Activated T-cell treated with anti-CD3 and anti-CD28 coated beads for 48 hours (primary cell): ENCODE measurements at places on chromosomes 3 and 15.

- no peak for DNase-seq
Measured at GRCh38 chr3:54870423-54870822, 57.4 kb downstream of the LRTM1 start.

DNA sequence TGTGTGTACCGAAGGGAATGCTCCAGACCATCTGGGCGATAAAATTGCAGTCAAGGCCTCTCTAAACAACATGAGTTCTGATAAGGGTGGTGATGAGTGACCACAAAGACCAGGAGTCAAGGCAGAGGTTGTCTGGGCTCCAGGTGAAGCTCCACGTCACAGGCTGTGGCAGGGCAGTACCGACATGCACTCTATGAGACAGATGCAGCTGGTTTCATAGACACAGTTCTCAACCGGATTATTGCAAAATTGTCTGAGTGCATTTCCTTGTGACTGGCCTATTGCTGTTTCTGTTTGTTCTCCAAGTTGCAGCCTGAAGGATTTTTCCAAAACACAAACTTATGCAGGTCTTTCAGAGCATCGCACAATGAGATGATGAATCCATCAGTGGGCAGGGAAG is 157.5 kb upstream of the HES1 start:
- DNase-seq = no peak

DNA sequence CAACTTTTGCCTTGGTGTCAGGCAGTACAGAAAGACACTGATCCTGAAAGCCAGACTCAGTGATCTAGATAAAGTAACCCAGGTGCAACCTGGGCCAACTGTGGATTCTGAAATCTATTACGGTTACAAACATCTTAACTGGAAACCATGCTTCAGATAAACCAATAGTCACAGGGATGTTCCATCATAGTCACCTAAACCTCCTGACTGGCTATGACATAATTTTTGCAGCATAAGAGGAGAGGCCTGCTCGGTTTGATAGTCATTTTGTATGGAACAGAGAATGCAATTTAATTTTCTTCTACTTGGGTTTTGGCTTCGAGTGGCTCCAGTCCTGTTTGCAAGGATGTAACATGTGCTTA is 3.7 kb downstream of the SLCO3A1 start:
- DNase-seq = no peak

DNA sequence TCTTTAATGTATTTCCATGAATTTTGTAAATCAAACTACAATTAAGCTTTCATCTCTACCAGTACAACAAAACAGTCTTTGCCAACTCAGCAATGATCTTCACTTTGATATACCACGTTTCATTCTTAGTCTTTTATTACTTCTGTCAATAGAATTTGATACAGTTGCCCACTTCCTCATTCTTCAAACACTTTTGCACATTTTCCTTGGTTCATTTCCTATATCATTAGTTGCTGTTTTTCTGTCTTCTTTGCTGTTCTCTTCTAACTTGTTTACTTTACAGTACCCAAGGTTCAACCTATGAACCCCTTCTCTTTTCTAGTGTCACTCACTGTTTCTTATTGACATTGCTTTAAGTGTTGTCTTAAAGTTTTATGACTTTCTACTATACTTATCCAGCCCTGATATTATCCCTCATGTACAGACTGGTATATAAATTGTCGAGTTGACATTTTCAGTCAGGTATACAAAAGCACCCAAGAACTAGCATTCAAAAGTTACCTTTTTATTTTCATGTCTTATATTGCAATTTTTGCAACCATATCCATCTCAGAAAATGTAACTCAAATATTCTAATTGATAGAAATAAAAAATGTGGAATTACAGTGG is 903.1 kb downstream of the NSUN3 start:
- DNase-seq = no peak

- DNase-seq = no peak
Measured at GRCh38 chr15:79919749-79920511, 23.1 kb upstream of the MTHFS start.

DNA sequence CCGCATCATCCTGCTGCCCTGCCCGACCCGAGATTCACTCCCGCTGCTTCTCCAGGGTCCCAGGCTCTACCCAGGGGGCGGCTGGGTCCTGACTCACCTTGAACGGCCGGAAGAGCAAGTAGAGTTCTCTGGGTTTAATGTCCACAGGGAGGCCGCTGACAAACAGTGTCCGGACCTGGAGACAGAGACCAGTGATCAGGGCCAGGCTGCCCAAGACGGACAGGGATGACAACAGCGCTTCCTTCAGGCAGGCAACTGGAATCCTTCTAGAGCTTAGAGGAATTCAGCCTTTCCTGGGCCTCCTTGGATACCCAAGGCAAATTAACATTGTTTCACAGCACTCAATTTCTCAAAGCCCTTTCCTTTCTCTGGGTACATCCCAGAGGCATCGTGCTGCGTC is 23.9 kb downstream of the RBPMS2 start:
- DNase-seq = no peak

DNA sequence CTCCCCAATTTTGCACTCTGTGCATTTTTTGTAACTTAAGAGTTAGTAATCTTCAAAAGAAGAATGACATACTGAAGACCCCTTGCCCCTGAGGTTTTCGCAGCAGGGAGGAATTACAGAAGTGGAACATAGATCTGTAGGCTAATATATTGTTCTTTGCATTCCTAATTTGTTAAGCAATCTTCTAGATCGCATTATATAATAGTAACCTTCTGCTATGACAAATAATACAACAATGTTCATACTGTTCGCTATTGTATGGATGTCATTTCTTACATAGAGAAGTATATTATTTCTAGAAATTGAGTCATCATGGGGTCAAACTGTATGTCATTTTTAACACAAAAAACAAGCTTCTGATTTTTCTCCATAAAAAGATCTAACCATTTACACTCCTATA is 95.8 kb upstream of the TGFBR2 start:
- no peak for DNase-seq

- no peak for DNase-seq
Measured at GRCh38 chr15:60384053-60384452, 13.7 kb downstream of the ANXA2 start.

GRCh38 chr3:96915445-96915844 is 101.1 kb downstream of the EPHA6 start:
- DNase-seq = no peak

DNA sequence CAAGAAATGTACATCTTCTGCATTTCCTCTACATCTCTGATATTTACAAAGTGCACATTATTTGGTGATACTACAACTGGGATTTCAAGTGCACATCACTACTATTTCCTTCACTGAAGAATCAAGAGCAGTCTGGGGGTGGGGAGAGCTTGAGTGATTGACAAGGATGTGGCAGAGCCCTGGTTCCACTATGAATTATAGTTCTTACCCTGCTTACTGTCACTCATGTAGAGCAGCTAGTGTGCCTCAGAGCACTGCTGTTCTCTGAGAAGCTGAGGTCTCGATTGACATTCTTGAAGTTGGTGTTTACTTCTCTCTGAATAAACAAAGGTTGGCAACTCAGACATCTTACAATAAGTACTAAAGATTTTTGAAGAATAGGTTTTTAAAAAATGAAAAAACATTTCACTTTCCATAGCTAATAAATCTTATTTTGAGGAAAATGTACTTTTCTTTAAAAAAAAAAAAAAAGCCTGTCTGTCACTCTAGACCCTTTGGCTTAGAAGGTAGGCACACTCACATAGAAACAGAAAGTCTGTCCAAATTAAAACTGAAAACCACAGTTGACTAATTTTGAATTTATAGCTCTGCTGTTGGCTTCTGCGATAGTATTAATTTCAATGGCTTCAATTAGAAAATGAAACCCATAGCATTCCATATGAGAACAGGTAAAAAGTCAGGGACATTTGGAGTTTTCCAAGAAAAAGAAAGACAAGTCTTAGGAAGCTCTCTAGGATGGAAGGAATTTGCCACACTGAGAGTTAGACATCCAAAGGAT is 5.6 kb downstream of the GREM1 start:
- DNase-seq = no peak

GRCh38 chr15:91291673-91292072 is 191.6 kb downstream of the SV2B start:
- DNase-seq = no peak

DNA sequence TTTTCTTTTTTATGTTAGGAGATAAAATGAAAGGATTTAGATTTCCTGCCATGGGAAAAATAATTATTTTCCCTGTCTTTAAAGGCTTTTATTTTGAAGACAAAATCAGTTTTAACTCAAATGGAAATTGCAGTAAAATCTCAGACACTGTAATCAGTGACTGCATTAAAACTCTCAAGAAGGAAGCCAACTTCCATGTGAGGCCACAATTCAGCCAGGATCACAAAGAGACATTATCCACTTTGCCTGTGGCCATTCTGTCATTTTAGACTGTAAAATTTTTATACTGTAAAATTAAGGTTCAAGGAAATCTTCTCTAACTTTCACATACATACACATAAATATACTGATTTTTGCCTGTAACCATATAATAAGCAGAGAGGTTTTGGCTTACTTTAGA is 304.0 kb downstream of the TIGIT start:
- no peak for DNase-seq

DNA sequence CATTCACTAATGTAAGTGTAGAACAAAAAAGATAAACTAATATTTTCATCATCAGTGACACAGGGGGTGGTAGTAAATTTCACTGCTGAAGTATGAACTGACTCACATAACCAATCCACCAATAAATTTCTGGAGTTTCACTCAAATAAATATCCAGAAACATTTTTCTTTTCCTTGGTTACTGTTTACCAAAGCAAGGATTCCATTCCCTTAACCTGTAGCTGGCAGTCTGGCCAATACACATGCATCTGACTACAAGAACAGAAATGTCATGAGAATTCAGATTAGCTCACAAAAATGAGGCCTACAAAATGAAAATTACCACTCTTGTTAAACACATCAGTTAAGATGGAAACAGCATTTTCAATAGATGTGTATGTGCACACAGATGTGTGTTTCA is 80.3 kb downstream of the STAG1 start:
- DNase-seq = no peak

DNA sequence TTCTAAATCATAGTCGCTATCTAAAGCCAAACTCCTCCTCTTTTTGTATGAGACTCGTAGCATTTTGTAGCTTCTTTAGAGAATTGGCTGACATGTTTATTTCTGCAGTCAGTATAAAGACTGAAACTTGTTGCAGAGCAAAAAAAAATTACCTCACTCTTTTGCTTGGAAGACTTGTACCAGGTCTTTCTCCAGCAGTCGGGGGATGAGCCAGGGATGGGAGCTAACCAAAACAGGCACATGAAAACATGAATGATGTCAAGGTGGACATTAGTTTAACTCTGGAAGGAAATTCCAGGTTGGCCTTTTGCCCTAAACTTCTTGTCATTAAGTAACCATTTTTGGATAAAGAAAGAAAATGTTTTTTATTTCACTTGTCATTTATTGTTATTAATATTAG is 47.0 kb upstream of the SCAANT1 start:
- DNase-seq = no peak

- no peak for DNase-seq
Measured at GRCh38 chr3:167969548-167969947, 126.2 kb downstream of the GOLIM4 start.

DNA sequence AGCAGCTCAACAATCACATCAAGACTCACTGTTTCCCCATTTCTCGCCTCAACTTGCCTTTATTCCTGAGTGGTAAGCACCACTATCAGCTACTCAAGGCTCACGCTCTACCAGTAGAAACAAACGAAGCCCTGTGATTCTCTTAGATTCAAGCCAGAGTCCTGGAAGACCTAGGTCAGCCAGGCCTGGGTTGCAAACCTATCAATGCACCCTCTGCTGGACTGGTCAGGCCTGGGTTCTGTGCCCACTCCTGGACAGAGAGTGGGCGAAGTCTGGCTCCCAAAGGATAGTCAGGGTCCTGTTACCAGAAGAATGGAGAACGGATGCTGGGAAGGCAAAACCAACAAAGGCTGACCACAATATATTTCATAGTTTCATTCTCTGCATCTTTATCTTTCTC is 308.4 kb downstream of the SHQ1 start:
- DNase-seq = no peak

GRCh38 chr15:67917636-67918035 is 77.8 kb upstream of the RNU6-1 start:
- DNase-seq = no peak

DNA sequence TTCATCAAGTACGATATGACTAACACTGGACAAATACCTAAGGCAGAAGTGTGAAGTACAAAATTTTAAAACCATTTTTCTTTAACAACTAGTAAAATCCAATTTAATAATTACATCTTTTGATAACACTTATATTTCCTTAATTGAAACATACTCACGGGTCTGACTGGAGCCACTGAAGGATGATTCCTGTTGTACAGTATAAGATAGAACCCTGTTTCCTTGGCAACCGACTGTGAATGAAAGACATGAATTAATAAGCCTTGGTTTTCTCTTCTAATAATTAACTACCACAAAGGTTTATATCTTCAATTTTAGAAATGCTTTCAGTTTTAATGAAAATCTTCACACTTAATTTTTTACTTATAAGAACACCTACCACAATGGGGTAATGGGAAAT is 19.4 kb downstream of the DHX36 start:
- no peak for DNase-seq

GRCh38 chr3:16768014-16768413 is 116.7 kb upstream of the PLCL2 start:
- DNase-seq = no peak

- DNase-seq = no peak
Measured at GRCh38 chr3:33541918-33542317, 101.7 kb upstream of the UBP1 start.

- no peak for DNase-seq
Measured at GRCh38 chr3:31871939-31872507, 109.0 kb downstream of the OSBPL10 start.

- DNase-seq = no peak
Measured at GRCh38 chr3:146189519-146190173, 28.7 kb upstream of the PLOD2 start.

- DNase-seq = no peak
Measured at GRCh38 chr15:64891561-64891960, 20.1 kb upstream of the ANKDD1A start.

GRCh38 chr3:155441506-155441905 is 148.0 kb upstream of the STRIT1 start:
- DNase-seq = no peak

DNA sequence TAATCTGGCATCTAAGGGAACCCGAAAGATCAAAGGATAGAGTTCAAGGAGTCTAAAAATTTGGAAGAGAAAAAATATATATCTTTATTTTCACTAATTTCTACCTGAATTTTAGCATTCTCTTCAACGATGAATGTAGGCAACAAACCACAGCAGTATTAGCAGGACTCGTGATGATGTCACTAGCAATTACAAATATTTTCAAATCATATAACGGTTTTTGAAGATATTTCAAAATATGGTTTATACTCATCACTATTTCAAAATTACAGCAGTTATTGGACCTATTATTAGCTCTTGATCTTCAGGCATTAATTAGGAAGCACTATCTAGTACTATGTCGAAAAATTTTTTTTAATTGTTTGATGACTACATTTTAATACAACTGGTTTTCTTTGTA is 27.0 kb upstream of the ANKDD1A start:
- no peak for DNase-seq

DNA sequence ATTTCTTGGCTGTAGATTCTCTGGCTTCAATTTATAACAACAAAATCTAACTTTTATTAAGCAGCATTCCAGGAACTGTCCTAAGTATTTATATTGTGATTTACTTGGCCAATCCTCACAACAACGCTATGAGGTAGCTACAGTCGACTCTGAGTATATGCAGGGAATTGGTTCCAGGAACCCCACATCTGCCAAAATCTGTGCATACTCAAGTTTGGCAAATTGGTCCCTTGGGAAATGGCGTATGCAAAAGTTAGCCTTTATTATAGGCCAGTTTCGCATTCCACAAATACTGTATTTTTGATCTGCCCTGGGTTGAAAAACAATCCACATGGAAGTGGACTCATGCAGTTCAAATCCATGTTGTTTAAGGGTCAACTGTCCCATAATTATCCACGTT is 53.9 kb downstream of the RAP2B start:
- no peak for DNase-seq
